ENCODE measurements at places on chromosomes 2 and 18.

DNA sequence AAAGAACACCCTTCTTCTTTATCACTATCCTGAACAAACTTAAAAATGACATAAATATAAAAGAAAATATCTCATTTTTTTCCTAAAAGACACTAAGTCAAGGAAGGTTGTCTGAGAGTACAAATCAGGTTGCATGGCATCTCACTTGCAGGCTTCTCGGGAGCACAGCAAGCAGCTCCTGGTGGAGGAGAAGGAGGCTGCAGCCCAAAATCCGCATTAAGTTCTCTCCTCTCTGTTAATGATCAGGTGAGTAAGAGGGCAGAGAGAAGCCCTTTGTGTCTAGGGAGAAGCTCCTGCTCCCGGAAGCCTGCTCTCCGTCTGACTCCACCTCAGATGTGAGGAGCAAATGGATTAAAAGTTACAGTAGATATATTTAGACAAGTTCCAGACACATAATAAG, 35.0 kb upstream of the DOK6 start:
- DNase-seq = no peak

DNA sequence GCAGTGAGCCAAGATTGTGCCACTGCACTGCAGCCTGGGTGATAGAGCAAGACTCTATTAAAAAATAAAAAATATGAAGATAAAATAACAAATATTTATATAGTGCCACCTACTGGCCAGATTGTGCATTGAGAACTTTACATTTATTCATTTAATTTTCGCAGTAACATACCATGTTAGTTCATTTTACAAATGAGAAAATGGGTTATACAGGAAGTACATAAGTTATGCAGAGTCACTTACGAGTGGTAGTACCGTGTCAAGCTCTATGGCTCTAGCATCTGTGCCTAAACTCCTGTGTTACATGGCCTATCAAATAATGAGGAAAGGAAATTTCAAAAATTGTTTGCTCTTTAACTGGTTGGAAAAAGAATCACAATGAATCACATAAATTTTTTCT, 27.9 kb downstream of the RIF1 start:
- no peak for DNase-seq

DNA sequence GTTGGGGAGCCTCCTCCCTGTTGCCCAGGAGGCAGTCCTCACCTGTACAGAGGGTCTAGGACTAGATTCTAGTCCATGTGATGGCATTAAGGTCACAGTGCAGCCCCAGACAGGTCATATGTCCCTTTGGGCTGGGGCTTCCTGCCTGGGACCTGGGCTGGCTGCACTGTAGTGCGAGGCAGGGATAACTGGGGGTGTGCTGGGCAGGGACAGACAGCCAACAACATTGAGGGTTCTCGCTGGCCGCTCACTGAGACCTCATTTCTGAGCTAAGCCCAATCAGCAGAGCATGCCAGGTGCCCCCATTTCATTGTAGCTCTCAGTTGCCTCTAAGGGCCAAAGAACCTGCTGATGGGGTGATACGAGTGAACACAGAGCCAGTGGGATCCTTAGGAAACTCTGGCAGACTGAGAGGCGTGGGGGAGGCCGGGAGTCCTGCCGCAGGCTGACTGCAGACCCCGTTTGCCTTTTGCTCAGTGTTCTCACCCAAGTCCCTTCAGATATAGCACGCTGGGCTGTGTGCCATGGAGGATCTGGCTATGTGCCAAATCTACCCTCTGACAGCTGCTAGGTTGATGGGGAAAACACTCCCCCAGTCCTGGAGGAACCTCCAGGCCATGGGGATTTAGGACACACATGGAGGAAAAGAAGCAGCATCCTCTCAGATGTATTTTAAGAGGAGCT, 51.9 kb downstream of the DYSF start:
- no peak for DNase-seq

DNA sequence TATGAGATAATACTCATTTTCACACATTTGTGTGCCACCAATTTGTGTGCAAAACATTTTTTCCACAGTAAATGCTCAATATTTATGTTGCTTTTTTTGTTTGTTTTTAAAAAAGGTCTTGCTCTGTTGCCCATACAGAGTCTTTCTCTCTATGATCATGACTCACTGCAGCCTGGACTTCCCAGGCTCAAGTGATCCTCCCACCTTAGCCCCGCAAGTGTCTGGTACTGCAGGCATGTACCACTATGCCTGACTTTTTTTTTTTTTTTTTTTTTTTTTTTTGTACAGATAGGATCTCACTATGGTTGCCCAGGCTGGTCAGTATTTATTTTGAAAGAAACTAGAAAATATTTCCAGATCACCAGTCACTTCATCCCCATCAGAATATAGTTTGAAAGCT, 297.8 kb upstream of the GYPC start:
- no peak for DNase-seq

DNA sequence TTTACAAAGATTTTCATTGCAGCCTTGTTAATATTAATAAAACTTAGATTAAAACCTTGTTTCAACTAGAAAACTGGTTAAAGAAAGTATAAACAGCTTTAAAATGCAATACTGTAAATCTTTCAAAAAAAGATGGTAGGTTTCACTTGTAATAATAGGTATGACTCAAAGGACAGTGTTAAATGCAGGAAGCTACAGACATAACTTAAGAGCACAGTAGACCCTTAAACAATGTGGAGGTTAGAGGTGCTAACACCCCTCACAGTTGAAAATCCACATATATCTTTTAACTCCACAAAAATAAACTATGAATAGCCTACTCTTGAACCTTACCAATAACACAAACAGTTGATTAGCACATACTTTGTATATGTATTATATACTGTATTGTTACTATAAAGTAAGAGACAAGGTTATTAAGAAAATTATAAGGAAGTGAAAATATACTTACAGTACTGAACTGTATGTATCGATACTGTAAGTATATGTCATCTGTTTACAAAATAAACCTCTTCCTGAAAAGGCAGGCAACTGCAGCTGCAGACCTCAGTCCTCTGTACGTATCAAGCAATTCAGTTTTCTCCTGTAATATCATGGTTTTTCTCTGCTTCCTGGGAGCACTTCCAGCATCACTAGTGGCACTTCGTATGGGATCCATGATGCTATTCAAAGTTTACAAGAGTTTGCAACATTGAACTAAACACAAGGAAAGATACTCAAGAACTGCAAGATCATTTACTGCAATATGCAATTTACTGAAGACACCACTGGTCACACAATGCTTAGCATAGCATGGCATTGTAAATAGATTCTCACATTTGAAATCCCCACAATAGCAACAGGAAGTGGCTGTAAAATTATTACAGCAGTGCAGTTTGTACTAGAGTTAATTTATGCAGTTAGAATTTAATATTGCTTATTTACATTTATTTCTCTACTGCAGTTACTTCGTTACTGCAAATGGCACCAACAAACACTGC, 610.5 kb upstream of the LRRTM4 start:
- DNase-seq = no peak

- DNase-seq = no peak
Observed at GRCh38 chr2:191740759-191741158, 62.8 kb downstream of the NABP1 start.

GRCh38 chr2:207219676-207220501, 54.1 kb upstream of the KLF7 start:
- DNase-seq = no peak

GRCh38 chr2:9739531-9739964, 103.7 kb upstream of the TAF1B start:
- DNase-seq = no peak

GRCh38 chr18:9658087-9658641, 43.8 kb upstream of the PPP4R1 start:
- no peak for DNase-seq

DNA sequence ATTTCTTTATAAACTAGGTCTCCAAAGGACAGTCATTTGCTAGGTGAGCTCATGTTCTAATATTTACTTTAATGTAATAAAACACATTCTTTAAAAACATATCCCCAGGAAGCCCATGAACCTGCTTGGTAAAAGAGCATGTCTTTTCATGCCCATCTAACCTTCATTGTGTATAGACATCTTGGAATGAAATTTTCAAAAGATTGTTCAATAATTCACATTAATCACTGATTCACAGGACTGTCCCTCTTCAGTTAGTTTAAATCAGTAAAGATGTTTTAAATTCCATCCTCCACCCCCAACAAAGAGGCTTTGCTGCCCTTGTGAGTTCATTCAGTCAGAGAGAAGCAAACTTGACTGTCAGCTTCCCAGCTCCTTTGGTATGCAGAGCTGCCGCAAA, 633.4 kb upstream of the CELF4 start:
- no peak for DNase-seq

DNA sequence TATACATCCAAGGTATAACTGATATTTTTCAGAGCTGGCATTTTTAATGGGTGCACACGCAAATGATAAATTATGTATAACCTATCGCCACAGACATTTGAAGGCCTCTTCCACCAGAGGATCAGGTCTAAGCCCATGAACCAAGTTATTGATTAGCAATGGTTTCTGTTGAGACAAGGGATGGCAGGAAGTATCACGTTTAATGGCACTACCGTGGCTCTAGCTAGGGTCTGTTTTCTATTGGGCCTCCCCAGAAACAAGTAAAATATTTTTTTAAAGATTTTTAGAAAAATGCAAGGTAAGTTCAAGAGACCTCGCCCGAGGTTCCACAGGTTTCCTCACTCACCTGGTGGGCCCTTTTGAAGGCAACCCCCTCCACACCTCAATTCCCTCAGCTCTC, 667 bp downstream of the GFPT1 start:
- DNase-seq = no peak

GRCh38 chr2:75053484-75054112, 95.2 kb downstream of the POLE4 start:
- no peak for DNase-seq

DNA sequence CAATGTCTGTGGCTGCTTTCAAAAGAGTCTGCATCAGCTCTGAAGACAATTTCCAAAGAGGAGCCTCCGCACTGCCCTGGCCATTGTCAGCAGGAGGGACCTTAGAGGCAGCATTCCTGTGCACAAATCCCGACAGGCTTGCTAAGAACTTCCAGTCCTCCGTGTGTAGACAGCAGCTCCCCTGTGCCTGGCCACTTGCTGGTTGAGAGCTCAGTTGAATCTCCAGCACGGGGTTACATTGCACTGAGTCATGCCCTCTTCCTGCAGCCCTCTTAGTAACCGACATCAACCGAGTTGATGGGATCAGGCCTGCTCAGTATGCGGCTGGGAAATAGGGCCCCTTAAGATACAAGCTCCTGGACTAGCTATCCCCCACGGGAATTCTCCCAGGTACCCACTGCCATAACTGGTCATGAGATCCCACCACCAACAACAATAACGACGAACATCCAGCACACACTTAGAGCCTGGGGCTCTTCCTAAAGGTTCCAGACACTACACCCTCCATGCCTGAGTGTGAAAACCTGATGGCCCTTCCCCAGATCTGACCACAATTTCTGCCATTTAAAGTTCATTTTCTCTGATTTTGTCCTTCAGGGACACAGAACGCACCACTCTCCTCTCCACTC, 12.0 kb downstream of the ATP6V1B1 start:
- peak; percentile 6 for DNase-seq

DNA sequence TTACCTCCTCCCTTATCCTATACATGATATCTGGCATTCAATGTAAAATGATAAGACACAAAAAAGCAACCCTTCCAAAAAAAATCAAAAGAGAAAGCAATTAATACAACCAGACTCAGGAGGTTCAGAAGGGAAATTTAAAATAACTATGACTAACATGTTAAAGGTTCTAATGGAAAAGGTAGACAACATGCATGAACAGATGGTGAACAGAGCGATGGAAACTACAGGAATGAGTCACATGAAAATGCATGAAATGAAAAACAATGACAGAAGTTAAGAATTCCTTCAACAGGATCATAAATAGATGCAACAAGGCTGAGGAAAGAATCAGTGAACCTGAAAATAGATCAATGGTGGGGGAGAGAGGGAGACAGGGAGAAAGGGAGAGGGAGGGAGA, 26.1 kb upstream of the ERCC3 start:
- DNase-seq = no peak

- DNase-seq = no peak
Observed at GRCh38 chr2:233142355-233142897, 82.3 kb downstream of the INPP5D start.

GRCh38 chr2:96763511-96764252, 3.0 kb downstream of the CNNM4 start:
- no peak for DNase-seq

DNA sequence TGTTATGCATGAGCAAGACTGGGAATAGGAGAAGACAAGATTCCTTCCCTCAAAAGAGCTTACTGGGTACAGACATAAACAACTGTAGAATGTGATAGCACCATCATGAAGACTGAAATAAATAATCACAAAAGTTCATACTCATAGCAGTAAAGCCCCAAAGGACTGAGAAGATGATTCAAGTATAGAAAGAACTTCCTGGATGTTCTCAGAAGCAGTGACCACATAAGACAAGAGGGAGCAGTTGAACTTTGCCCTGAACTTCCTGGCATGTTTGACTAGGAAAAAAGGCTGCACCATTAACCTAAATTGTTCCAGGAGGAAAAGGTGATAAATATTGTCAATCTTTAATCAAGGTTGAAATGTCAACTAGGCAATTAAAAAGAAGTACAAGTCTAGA, 57.8 kb upstream of the CCDC141 start:
- DNase-seq = no peak

DNA sequence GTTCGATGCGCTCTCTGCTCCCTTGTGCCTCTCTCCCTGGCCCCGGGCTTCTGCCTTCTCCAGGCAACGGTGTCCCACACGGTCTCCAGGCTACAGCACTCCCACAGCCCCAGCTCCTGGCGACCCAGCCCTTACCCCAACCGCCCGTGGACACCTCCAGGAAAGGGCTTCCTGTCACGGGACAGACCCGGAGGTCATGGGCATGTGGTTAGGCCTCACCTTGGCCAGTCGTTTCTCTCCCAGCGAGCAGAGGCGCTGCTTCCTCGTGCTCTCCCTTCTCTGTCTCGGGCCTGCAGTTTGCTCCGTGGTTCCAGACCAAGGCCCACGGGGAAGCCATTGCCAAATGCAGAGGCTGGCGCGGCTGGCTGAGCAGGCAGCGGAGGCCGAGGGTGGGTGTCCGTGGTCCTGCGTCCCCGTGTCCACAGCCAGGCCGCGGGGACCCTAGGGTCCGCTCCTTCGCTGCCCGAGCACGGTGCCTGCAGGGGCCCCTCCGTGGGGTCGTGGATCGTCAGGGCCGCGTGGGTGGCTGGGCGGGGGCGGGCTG, 61.0 kb upstream of the IL1RL1 start:
- no peak for DNase-seq

- DNase-seq = no peak
Observed at GRCh38 chr2:64140665-64141200, 3.5 kb downstream of the PELI1 start.

DNA sequence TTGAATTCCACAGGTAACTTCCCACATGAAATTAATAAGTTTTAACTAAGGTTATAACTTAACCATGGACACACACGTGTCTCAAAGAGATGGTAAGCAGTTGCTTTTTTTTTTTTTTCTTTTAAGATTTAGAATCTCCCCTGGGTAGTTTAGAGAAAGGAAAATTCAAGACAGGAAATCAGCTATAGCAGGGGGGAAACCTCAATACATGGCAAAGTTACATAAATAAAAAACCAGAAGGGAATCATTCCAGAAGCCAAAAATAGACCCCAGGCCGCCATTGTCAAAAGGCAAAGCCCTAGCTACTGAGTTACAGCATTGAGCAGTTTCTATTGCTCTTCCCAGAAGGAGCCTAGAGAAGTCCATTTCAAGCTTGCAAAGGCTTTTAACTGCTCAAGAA, 91.5 kb upstream of the ZNF236 start:
- DNase-seq = no peak
